NCI-H524 treated with DMSO at 0.1 percent for 48 hours (cell line): ENCODE measurements at places on chromosomes 5 and 9.

GRCh38 chr9:134783699-134784039 lies 96.9 kb upstream of the FCN2 start:
- DNase-seq: no peak

- DNase-seq: no peak
These were observed 93.5 kb downstream of the RGS3 start for GRCh38 chr9:113556877-113557593.

- DNase-seq: no peak
These were observed 2.0 kb upstream of the CPEB4 start for GRCh38 chr5:173886150-173886549.

DNA sequence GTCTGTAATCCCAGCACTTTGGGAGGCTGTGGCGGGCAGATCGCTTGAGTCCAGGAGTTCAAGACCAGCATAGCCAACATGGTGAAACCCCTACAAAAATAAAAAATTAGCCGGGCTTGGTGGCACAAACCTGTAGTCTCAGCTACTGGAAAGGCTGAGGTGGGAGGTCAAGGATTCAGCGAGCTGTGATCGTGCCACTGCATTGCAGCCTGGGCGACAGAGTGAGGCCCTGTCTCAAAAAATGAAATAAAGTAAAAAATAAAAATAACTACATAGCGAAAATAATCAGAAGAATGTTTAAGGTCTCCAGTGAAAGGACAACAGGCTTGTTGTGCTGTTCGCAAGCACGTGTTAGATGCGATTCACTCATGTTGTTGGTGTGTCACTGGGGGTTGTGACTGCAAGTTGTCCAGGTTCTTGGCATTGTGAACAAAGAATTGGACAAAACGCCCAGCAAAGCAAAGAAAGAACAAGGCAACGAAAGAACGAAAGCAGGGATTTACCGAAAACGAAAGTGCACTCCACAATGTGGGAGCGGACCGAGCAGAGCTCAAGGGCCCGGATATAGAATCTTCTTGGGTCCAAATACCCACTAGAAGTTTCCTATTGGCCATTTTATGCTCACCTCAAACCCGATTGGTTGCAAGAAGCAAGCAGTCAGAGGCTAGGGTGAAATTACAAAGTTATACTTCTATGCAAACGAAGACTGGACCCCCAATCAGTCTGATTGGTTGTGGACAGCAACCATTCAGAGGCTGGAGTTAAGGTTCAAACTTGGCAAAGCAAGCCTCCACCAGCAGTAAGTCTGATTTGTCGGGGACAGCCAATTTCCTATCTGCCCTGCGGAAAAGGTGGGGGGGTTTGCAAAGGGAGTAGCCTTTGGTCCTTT lies 844 bp upstream of the MCCC2 start:
- no peak for DNase-seq

DNA sequence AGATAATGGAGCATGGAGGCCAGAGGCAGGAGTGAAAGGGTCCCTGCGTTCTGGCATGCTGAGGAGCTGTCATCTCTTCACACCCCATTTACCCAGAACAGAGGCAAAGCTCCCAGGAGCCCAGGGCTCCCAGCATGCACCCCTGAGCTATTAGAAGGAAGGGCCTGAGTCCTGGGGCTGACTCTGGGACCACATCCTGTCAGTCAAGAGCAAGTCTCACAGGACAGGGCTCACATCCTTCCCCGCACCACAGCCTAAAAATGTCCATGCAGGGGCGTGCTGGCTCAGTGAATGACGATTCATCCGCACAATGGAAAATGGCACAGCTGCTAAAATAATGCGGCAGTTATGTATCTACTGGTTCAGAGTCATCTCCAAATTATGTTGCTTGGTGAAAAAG lies 31.4 kb downstream of the CAMK2A start:
- DNase-seq: no peak
